Caco-2 (cell line): ENCODE measurements at places on chromosomes 11 and 22. TPM values are rescaled to one million over a fixed set of nuclear protein-coding genes. Genes with fewer than 3 reads are reported as not detected.

GRCh38 chr22:42645938-42646568, 3.1 kb downstream of the CYB5R3 start:
- H3K27ac ChIP-seq = peak overlapping the region; percentile 42
- H3K27me3 ChIP-seq = no peaks in the 10 kb centered on the region
- no peaks in the 10 kb centered on the region for H3K36me3 ChIP-seq
- no peak for DNase-seq

DNA sequence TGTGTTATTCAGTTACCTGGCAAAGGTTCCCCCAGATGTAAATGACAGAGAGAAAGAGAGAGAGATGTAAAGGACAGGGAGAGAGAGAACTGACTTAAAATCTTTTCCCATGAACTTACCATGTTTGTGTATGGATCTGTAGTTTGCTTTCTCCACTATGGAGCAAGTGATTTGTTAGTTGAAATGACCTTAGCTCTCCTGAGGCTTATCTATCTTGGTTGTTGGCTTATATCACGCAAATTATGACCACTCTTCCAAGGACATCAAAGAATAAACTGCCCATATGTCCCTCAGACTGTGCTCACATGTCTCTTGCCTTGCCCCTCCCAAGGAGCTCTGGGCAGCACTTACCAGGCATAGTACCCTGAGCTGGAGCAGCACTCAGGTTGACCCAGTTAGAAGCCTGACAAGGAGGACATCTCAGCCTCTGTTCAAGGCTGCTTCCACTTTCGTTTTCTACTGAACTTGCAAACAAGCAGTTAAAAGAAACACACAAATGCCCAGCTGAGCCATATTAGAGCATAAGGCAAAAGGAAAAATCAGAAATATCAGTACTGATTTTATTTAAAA, 95.3 kb upstream of the RCN1 start:
- H3K4me1 ChIP-seq = no peaks in the 10 kb centered on the region
- H3K27me3 ChIP-seq = no peaks in the 10 kb centered on the region; the same call in none of the 2 replicates
- no peak overlapping the region for H3K4me3 ChIP-seq
- no peak for DNase-seq

GRCh38 chr11:58801974-58802545, 42.4 kb downstream of the GLYATL2 start:
- H3K4me3 ChIP-seq = no peak overlapping the region
- no peak overlapping the region for H3K27ac ChIP-seq
- H3K27me3 ChIP-seq = no peaks in the 10 kb centered on the region
- no peaks in the 10 kb centered on the region for H3K36me3 ChIP-seq

Gene GRM5
- not detected in 2 replicates for total RNA-seq

Gene BARX2
- 0.82 and 1.1 TPM in 2 replicates for total RNA-seq
